ENCODE measurements at places on chromosomes 6 and 20.

GRCh38 chr6:157877573-157878438, 54.8 kb downstream of the SNX9 start:
- DNase-seq = no peak

GRCh38 chr6:7617801-7618764, 28.1 kb downstream of the SNRNP48 start:
- DNase-seq = no peak

DNA sequence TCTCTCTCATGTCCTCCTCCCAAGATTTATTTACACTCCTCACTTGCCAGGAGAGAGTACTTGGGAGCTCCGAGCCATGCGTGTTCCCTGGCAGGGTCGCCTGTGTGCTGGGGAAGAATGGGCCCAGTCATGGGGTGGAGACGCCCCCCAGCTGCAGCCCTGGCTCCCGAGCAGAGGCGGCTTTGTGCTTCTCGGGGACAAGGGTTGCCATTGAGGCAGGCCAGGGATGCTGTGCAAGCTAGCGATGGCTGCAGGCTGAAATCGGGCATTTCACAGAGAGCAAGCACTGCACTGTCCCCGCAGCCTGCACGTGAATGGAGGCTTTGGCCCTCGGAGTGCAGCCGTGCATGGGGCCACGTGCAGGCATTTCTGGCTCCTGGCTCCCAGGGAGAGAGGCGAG, 23.8 kb downstream of the PHACTR3 start:
- no peak for DNase-seq

DNA sequence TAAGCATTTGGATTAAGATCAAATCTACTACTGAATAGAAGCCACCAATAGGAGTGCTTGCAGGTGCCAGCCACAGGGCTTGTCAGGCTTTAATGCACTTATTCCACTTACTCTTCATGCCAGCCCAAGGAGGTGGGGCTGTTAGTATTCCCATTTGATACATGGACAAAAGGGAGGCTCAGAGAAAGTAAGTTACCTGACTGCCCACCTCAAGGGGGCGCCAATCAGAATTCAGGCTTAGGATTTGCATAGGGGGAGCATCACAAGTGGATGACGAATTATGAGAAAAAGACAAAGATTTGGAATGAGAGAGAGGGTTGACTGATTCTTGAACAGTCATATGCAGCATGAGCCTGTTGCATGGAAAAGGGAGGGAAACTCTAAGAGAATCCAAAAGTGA, 188.4 kb upstream of the TSHZ2 start:
- DNase-seq = no peak

GRCh38 chr6:5942591-5942990, 64.1 kb downstream of the NRN1 start:
- no peak for DNase-seq

GRCh38 chr6:1481286-1481685, 91.9 kb downstream of the FOXF2 start:
- DNase-seq = no peak

DNA sequence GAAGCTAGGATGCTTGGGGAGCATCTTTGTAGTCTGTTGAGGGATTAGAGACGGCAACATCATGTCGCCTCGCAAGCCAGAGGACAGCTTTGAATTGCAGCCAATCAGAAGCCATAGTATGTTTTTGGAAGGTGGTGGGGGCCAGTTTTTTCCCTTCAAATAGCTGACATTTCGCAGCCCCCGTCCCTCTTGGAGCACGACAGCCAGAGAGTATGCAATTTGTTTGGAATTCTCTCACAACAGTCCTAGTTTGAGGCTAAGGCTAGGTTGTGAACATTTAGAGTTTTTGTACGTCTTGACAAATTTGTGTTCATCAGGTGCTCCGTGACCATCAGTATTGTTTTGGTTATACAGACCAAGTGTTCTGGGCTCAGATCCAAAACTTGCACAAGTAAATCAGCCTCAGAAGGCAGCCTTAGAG, 83.3 kb downstream of the PLCB1 start:
- no peak for DNase-seq

GRCh38 chr6:168885196-168885595, 368.4 kb downstream of the THBS2 start:
- DNase-seq = no peak

DNA sequence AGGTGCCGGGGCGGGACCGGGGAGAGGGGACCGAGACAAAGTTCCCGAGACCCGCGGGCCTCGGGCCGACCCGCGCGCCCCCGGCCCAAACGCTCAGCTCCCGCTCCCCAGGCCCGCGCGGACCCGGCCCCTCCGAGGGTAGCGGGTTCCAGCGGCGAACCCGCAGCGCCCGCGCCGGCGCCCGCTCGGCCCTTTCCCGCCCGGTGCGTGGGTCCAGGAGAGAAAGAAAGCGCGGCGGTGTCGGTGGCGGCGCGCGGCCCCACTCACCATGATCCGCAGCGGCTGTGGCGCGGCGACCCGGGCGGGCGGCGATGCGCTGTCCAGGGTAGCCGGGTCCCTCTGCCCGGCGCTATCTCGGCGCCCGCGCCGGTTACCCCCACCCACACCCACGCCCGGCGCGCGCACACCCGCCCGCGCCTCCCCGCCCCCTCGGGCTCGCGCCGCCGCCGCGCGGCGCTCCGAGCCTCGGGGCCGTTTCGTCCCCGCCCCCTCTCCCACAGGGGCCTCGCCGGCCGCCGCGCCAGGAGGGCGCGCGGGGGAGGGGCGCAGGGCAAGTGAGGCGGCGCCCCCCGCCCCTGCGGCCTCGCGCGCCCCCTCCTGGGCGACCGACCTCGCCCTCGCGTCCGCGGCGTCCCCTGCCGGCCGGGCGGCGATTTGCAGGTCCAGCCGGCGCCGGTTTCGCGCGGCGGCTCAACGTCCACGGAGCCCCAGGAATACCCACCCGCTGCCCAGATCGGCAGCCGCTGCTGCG, at the start of gene ELOVL2:
TSS of gene ELOVL2 (minus strand) at position 345 of the 751 bp plus-strand sequence. CDS start at position 270, 75 bp downstream.
- DNase-seq = no peak

GRCh38 chr6:24524805-24525204, 30.0 kb downstream of the ALDH5A1 start:
- no peak for DNase-seq

GRCh38 chr20:46050444-46050843, 21.4 kb downstream of the SLC12A5 start:
- DNase-seq = no peak

DNA sequence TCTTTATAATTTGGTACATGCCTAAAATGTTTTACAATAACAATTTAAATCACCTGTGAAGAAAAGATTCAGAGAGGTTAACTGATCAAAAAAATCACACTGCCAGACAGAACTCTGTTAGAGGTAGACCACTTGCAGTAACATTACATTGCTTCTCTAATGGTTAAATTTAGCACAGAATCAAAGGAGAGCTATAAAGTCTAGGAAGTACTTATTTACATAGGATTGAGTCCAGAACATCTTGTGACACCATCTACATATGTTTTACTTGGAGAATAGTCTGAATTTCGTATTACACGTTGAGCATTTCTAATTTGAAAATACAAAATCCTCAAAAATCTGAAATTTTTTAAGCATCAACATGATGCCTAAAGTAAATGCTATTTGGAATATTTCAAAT, 17.2 kb upstream of the TBC1D20 start:
- DNase-seq = no peak

Data from T-helper 9 cell (primary cell).